ENCODE measurements at places on chromosomes 5 and 9.

GRCh38 chr9:28464481-28465216 is 891.4 kb upstream of the C9orf72 start:
- no peak for DNase-seq

DNA sequence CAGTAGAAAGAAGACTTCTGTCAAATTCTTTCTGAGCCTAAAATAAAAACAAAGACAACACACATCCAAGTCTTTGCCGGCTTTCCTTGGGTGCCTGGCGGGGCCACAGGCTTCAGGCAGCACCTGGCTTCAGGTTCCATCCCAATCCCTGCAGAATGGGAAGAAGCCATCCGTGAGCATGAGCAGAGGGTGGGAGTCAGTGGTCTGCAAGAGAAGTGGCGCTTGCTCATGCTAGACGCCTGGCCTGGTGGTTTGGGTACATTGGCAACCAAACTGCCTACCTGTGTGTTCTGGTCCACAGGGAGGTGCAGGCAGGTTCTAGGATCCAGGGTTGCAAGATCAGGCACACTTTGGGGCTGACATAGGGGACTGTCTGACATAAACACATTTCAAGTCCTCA is 47.6 kb upstream of the RETREG1 start:
- DNase-seq = no peak

DNA sequence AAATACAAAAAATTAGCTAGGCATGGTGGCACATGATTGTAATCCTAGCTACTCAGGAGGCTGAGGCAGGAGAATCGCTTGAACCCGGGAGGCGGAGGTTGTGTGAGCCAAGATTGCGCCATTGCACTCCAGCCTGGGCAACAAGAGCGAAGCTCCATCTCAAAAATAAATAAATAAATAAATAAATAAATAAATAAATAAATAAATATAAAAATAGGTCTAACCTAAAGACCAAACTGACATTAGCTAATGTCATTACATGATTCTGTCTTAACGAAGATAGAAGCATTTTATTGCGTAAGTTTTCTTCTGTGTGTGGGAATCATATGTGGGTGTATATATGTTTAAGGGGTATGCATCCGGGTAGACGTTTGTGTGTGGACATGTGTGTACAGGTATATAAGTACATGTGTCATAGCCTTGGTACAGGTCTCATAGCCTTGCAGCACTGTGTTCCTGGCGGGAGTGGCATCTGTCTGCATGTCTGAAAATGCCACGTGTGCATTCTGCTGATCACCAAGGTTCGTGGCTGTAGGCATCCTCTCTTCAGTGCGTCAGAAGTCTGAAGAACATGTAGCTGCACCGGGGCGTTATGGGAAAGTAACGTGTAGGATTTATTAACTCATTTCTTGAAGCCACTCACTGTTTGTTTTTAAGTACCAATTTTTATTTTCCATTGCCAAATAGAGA is 298.1 kb downstream of the NR3C1 start:
- DNase-seq = no peak

- no peak for DNase-seq
Measured at GRCh38 chr5:140041099-140041491, 2.0 kb downstream of the NRG2 start.
